ENCODE measurements at places on chromosomes 11 and 22. TPM values are rescaled to one million over a fixed set of nuclear protein-coding genes. Genes with fewer than 3 reads are reported as not detected.

- H3K36me3 ChIP-seq = no peaks in the 10 kb centered on the region
- no peak overlapping the region for H3K27ac ChIP-seq
- H3K4me3 ChIP-seq = no peak overlapping the region
- H3K4me1 ChIP-seq = peaks cover 13% of the 10 kb centered on the region
These were observed 5.0 kb downstream of the EED start for GRCh38 chr11:86249307-86250098.

MTFP1 gene
- total RNA-seq = 6.8 TPM

GRCh38 chr11:34148504-34149165, 43.2 kb downstream of the NAT10 start:
- no peaks in the 10 kb centered on the region for H3K27me3 ChIP-seq
- H3K36me3 ChIP-seq = peaks cover 64% of the 10 kb centered on the region
- H3K4me3 ChIP-seq = no peak overlapping the region
- DNase-seq = no peak
- no peak overlapping the region for H3K27ac ChIP-seq
- no peaks in the 10 kb centered on the region for H3K4me1 ChIP-seq

DNA sequence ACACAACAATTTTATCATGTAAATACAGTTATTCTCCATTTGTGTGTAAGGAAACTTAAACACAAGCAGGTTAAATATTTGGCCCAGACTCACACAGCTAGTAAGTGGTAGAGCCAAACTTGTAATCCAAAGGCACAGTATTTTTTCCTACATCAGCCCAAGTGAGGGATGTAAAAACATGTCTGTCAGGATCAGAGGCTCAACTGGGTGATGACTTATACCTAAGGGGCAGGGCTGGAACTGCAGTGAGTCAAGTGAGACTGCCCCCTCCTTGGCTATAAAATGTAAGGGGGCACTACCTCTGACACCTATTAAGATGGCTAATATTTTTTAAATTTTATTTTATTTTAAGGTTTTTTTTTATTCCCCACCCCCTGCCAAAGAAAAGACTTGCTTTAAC, 82.6 kb downstream of the APIP start:
- no peak for DNase-seq
- H3K36me3 ChIP-seq = no peaks in the 10 kb centered on the region
- H3K27me3 ChIP-seq = no peaks in the 10 kb centered on the region
- no peak overlapping the region for H3K4me3 ChIP-seq
- H3K27ac ChIP-seq = no peak overlapping the region
- no peaks in the 10 kb centered on the region for H3K4me1 ChIP-seq

KLHL35 gene
- not detected for total RNA-seq

GRCh38 chr11:67492069-67492727, 9.4 kb downstream of the AIP start:
- H3K27ac ChIP-seq = no peak overlapping the region
- peaks cover 51% of the 10 kb centered on the region for H3K36me3 ChIP-seq
- H3K4me1 ChIP-seq = no peaks in the 10 kb centered on the region
- no peaks in the 10 kb centered on the region for H3K27me3 ChIP-seq

- H3K27me3 ChIP-seq = no peaks in the 10 kb centered on the region
- peaks cover 14% of the 10 kb centered on the region for H3K4me1 ChIP-seq
- peaks cover 2% of the 10 kb centered on the region for H3K36me3 ChIP-seq
- no peak overlapping the region for H3K4me3 ChIP-seq
These were observed 13.2 kb downstream of the POLA2 start for GRCh38 chr11:65274735-65275682.

GRCh38 chr11:106493751-106494150, 416.3 kb downstream of the AASDHPPT start:
- H3K4me1 ChIP-seq = no peaks in the 10 kb centered on the region
- no peaks in the 10 kb centered on the region for H3K27me3 ChIP-seq
- no peak overlapping the region for H3K4me3 ChIP-seq
- H3K36me3 ChIP-seq = no peaks in the 10 kb centered on the region
- H3K27ac ChIP-seq = no peak overlapping the region

GRCh38 chr11:77046060-77046501, 11.9 kb downstream of the B3GNT6 start:
- H3K27me3 ChIP-seq = no peaks in the 10 kb centered on the region
- H3K36me3 ChIP-seq = no peaks in the 10 kb centered on the region
- no peak overlapping the region for H3K4me3 ChIP-seq
- H3K4me1 ChIP-seq = peaks cover 10% of the 10 kb centered on the region
- no peak overlapping the region for H3K27ac ChIP-seq

GRCh38 chr11:75270896-75271418, 30.4 kb downstream of the TPBGL start:
- no peak for DNase-seq
- no peaks in the 10 kb centered on the region for H3K27me3 ChIP-seq
- H3K4me3 ChIP-seq = no peak overlapping the region
- H3K4me1 ChIP-seq = no peaks in the 10 kb centered on the region

SMIM35 gene
- total RNA-seq = not detected

- no peaks in the 10 kb centered on the region for H3K4me1 ChIP-seq
- no peak overlapping the region for H3K4me3 ChIP-seq
- peak overlapping the region; percentile 37 for H3K27ac ChIP-seq
- no peak for DNase-seq
- no peaks in the 10 kb centered on the region for H3K27me3 ChIP-seq
- peaks cover 1% of the 10 kb centered on the region for H3K36me3 ChIP-seq
These were observed 9.6 kb downstream of the GGT5 start for GRCh38 chr22:24235315-24235714.

DNA sequence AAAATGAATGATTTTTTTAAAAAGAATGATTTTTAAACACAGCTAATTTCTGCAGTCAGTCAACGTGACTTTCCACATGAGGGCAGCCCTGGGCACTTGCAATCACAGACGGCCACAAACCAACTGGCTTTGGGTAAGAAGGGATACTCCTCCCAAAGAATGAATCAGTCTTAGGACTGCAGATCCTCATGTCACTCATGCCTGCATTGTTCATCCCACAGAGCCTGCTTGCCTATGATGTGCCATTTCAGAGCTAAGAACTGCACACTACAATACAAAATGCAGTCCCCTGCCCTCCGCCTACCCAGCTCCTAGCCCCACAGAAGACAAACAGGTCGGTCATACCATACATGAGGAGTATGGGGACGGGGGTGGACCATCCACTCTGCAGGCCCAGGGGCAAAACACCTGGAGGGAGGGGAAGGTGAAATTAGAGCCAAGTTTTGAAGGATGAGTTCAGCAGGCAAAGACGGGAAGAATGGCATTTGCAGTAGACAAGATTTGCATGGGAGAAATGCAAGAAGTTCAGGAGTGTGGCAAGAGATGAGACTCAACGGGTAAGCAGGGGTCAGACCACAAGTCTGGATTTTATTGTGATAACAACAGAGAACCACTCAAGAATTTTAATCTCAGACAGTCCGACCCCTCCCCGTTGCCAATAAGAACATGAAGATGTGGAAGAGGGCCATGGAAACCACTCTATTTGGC, 24.7 kb downstream of the PACSIN2 start:
- no peak overlapping the region for H3K27ac ChIP-seq
- H3K27me3 ChIP-seq = no peaks in the 10 kb centered on the region
- H3K36me3 ChIP-seq = no peaks in the 10 kb centered on the region
- DNase-seq = no peak
- no peak overlapping the region for H3K4me3 ChIP-seq

GRCh38 chr22:28819253-28820096, 19.1 kb upstream of the XBP1 start:
- no peak overlapping the region for H3K4me3 ChIP-seq
- peaks cover 43% of the 10 kb centered on the region for H3K4me1 ChIP-seq
- no peaks in the 10 kb centered on the region for H3K27me3 ChIP-seq
- no peak for DNase-seq

TMA7B gene
- total RNA-seq = 2.1 TPM

DNA sequence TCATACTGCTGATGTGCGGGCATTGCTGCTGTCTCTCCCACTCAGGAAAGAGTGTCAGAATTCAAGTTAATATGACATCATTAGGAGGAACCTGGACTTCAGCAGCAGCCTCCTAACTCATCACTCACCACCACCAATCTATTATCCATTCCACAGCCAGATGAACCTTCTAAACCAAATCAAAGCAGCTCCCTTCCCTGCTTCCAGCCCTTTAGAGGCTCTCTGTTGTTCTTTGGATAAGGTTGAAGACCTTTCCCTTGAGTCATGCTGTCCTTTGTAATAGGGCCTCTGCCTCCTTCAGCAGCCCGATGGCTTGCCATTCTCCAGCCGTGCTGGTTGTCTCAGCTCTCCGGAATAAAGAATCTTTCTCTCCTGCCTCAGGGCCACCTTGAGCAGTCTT, 301.3 kb downstream of the DDX10 start:
- H3K36me3 ChIP-seq = no peaks in the 10 kb centered on the region
- DNase-seq = no peak
- H3K27me3 ChIP-seq = no peaks in the 10 kb centered on the region
- no peak overlapping the region for H3K4me3 ChIP-seq
- H3K4me1 ChIP-seq = no peaks in the 10 kb centered on the region

- H3K4me1 ChIP-seq = no peaks in the 10 kb centered on the region
- no peak for DNase-seq
- H3K36me3 ChIP-seq = no peaks in the 10 kb centered on the region
- no peak overlapping the region for H3K4me3 ChIP-seq
These were observed 48.3 kb downstream of the SYT13 start for GRCh38 chr11:45237711-45238315.

- H3K4me3 ChIP-seq = no peak overlapping the region
- peak; percentile 66 for DNase-seq
- H3K4me1 ChIP-seq = peaks cover 32% of the 10 kb centered on the region
- H3K36me3 ChIP-seq = no peaks in the 10 kb centered on the region
- no peaks in the 10 kb centered on the region for H3K27me3 ChIP-seq
These were observed 4.9 kb downstream of the SBF2 start for GRCh38 chr11:10288881-10289764.

DNA sequence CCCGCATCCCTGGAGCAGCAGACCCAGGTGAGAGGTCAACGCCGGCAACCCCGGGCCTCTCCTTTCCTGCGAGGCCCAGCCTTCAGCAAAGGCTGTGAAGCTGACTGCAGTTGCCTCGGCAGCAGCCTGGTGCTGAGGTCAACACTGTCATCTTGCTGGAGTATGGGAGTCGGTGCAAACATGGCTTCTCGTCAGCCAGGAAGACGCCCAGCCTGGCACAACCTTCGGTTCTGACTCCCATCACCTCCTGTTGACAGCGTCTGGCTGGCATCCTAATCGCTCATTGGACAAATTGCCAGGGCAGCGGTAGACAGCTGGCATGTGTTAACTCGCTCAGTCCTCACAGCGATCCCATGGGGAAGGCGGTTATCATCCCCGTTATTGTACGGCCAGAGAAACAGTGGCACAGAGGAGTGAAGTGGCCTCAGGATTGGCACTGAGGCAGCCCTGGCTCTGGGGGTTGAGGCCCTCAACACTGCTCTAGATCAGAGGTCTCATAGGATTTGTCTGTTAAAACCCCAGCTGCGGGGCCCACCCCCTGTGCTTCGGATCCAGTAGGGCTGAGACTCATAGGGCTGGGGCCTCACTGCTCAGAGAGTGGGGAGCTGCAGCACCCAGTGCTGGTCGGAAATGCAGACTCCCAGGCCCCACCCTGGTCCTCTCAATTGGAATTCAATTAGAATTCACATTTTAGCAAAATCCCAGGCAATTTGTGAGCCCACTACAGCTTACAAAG, 39.3 kb upstream of the TP53I11 start:
- H3K27me3 ChIP-seq = no peaks in the 10 kb centered on the region
- H3K4me3 ChIP-seq = no peak overlapping the region
- no peak for DNase-seq
- H3K36me3 ChIP-seq = no peaks in the 10 kb centered on the region
- H3K4me1 ChIP-seq = no peaks in the 10 kb centered on the region

HSD17B12 gene
- 126 TPM for total RNA-seq

C11orf71 gene
- 8.0 TPM for total RNA-seq

GRCh38 chr22:50308597-50308935, 1.1 kb upstream of the PLXNB2 start:
- no peaks in the 10 kb centered on the region for H3K36me3 ChIP-seq
- H3K4me3 ChIP-seq = no peak overlapping the region
- peaks cover 30% of the 10 kb centered on the region for H3K4me1 ChIP-seq
- H3K27ac ChIP-seq = peak overlapping the region; percentile 66
- no peak for DNase-seq

- H3K27ac ChIP-seq = peak overlapping the region; percentile 97
- no peaks in the 10 kb centered on the region for H3K27me3 ChIP-seq
- H3K36me3 ChIP-seq = no peaks in the 10 kb centered on the region
- no peak for DNase-seq
These were observed 21.1 kb downstream of the TEAD1 start for GRCh38 chr11:12695221-12695794.

GRCh38 chr22:17079572-17079971, 5.2 kb upstream of the IL17RA start:
- H3K4me3 ChIP-seq = no peak overlapping the region
- H3K27ac ChIP-seq = no peak overlapping the region
- DNase-seq = no peak
- H3K36me3 ChIP-seq = no peaks in the 10 kb centered on the region
- H3K27me3 ChIP-seq = no peaks in the 10 kb centered on the region

OR10G4 gene
- total RNA-seq = not detected

DNA sequence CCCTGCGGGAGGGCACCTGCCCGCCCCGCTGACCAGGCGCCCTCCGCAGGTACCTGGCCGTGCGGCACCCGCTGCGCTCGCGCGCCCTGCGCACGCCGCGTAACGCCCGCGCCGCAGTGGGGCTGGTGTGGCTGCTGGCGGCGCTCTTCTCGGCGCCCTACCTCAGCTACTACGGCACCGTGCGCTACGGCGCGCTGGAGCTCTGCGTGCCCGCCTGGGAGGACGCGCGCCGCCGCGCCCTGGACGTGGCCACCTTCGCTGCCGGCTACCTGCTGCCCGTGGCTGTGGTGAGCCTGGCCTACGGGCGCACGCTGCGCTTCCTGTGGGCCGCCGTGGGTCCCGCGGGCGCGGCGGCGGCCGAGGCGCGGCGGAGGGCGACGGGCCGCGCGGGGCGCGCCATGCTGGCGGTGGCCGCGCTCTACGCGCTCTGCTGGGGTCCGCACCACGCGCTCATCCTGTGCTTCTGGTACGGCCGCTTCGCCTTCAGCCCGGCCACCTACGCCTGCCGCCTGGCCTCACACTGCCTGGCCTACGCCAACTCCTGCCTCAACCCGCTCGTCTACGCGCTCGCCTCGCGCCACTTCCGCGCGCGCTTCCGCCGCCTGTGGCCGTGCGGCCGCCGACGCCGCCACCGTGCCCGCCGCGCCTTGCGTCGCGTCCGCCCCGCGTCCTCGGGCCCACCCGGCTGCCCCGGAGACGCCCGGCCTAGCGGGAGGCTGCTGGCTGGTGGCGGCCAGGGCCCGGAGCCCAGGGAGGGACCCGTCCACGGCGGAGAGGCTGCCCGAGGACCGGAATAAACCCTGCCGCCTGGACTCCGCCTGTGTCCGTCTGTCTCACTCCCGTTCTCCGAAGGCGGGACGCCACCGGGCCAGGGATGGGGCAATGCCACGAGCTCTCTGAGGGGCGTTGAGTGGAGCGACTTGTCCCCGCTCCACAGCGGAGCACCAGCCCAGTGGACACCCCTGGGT, 1.8 kb downstream of the GALR3 start:
- peaks cover 35% of the 10 kb centered on the region for H3K4me1 ChIP-seq
- no peaks in the 10 kb centered on the region for H3K27me3 ChIP-seq
- no peak overlapping the region for H3K27ac ChIP-seq
- H3K4me3 ChIP-seq = no peak overlapping the region
- H3K36me3 ChIP-seq = no peaks in the 10 kb centered on the region

OR52N5 gene
- total RNA-seq = not detected

GRCh38 chr11:62402226-62402959, 16.4 kb upstream of the SCGB1A1 start:
- no peaks in the 10 kb centered on the region for H3K27me3 ChIP-seq
- H3K4me3 ChIP-seq = no peak overlapping the region

- no peaks in the 10 kb centered on the region for H3K36me3 ChIP-seq
- H3K4me3 ChIP-seq = no peak overlapping the region
- DNase-seq = no peak
- no peak overlapping the region for H3K27ac ChIP-seq
- H3K27me3 ChIP-seq = no peaks in the 10 kb centered on the region
These were observed 35.8 kb downstream of the MTNR1B start for GRCh38 chr11:93005239-93005638.

Measured in liver (tissue), 10 donors.